ENCODE measurements at places on chromosomes 11 and 22.
A peak's percentile ranks its signal among the peaks of the same experiment; 100 is the strongest.

GRCh38 chr11:124937336-124937935 is 1.6 kb upstream of the HEPACAM start:
- DNase-seq: no peak

- DNase-seq: no peak
Observed at GRCh38 chr22:46801826-46802607, 39.6 kb downstream of the TBC1D22A start.

GRCh38 chr11:24819863-24820434 is 323.1 kb downstream of the LUZP2 start:
- DNase-seq: no peak

- DNase-seq: no peak
Observed at GRCh38 chr11:120612513-120613263, 101.1 kb downstream of the GRIK4 start.

DNA sequence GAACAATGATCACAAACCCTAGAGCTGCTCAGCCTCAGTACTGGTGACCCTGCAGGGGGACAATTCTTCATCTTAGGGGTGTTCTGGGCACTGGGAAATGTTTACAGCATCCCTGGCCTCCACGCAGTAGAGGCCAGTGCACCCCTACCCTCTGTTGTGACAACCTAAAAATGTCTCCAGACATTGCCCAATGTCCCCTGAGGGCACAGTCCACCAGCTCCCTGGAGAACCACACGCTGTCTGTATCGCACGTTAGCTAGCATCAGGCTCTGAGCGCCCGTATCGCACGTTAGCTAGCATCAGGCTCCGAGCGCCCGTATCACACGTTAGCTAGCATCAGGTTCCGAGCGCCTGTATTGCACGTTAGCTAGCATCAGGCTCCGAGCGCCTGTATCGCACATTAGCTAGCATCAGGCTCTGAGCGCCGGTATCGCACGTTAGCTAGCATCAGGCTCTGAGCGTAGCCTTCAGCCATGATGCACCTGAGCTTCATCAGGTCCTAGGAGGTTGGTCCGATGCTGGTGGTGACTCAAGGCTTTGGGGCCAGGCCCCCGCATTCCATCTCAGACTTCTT is 111.1 kb upstream of the ANO1 start:
- DNase-seq: no peak

- DNase-seq: no peak
Observed at GRCh38 chr11:889687-890475, 20.7 kb downstream of the CHID1 start.

DNA sequence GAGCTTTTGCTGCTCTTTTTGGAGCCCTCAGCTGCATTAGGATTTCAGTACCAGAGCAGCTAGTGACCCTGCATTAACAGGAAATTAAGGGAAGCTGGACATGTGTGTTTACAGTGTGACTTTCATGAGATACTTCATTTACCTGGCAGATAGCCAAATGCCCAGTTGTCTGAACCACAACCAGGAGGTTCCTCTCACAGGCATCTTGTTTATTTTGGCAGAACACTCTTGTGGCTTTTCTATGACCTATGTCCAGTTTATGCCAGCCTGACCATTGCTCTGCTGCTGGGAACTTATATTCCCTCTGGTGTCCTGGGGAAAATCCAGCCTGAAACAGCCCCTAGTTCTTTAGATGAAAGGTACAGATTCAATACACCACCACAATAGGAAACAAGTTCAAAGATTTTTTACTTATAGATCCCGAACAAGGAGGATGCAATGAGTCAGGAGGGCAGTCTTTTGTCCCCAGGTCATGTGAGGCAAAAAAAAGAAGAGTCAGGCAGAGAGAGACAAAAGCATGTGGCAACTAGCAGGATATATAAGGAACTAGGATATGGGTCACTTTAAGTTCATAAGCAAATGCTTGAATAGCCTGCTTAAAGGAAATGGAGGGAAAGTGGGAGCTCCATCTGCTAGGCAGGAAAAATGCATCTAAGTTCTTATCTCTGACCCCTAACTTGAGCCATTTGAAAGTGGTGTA is 379.3 kb downstream of the INSC start:
- no peak for DNase-seq

- DNase-seq: no peak
Observed at GRCh38 chr11:36750349-36750748, 152.3 kb upstream of the RAG2 start.

DNA sequence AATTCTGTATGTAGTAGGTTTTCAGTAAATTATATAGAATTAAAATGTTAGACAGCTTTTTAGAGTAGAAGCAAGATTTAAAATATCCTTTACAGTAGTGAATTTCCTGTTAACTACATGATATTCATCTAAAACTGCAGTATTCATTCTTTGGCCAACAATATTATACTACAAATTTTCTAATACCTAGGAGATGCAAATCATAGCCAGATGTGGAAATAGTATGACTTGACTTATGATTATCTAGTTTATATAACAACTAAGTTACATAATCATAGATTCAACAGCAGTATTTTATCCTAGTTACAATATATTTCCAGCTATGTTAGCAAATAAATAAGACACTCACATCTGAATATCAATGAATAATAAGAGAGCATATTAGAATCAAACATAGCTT is 163.2 kb downstream of the MSANTD4 start:
- no peak for DNase-seq

DNA sequence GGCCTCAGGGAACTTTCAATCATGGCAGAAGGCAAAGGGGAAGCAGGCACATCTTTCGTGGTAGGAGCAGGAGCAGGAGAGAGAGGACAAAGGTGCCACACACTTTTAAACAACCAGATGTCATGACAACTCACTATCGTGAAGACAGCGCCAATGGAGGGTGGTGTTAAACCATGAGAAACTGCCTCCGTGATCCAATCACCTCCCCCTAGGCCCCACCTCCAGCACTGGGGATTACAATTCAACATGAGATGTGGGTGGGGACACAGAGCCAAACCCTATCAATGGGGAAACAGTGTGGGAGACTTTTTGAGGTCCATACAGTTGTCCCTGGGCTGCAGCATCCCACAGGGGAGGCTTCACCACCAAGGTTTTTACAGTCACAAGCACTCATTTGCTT is 41.9 kb upstream of the CFAP300 start:
- no peak for DNase-seq

DNA sequence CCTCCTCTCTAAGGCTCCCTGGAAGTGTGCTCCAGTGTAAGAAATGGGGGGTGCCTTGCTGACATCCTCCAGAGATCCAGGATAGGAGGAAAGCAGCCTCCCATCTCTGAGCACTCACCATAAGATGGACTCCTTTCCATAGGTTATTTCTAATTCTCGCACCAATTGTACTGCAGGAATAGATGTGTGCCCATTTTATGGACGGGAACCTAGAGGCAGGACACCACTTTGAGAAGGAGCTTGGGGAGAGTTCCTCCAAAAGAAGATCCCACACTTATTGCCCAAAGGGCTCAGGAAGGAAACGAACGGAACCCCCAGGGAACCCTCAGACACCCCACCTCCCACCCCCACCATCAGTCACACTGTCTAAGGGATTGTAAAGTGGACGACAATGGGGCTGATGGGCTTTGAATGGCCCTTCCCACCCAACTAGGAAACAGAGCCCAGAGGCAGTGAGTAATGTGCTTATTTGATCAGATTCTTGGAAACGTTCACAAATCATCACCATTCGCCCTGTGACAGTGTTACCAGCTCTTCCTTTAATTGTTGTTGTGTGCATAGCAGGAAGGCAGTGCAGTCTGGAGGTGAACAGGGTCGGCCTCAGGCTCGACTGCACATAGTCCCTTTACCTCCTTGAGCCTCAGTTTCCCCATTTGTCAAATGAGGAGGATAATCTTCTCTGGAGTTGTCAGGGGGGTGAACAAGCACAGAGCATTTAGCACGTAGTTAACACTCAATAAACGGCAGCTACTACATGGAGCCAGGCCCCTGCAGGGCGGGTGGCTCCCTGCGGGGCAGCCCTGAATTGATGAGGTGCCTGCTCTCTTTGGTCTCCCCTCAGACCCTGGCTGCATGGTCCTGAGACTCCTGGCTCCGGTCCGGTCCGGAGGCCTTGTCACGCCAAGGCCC is 8.4 kb upstream of the MN1 start:
- no peak for DNase-seq

- DNase-seq: peak; percentile 20
Observed at GRCh38 chr11:9459667-9460321, 1.0 kb upstream of the ZNF143 start.

- DNase-seq: no peak
Observed at GRCh38 chr22:37218771-37219411, 6.6 kb upstream of the SSTR3 start.

GRCh38 chr22:19422440-19423301 is 8.9 kb downstream of the HIRA start:
- DNase-seq: no peak

DNA sequence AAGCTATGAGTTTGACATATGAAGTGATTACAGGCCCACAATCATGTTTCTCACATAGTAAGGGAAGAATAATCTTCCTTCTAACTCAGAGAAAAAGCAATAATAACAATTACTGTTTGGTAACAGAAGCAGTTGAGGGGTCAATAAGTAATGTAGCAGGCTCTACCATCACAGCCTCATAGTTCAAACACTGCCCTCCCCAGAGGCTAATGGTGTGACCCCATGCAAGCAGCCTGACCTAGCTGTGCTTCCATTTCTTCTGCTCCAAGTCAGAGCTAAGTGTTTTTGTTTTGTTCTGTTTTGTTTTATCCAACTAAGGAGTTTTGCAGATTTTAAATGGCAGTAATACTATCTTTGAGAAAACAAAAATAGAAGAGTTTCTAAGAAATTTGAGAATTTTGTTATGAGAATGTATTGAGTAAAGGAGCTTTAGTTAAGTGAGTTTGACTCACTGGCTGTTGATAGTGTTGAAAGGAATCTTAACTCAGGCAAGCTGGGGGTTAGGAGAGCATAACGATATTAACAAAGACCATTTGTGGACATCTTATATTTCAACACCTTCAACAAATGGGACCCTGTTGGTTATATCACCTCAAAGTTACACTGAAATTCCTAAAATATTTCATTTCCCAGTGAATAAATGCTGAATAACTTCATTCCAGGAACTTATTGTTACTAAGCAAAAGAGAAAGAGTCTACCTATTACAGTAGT is 48.5 kb downstream of the GUCY1A2 start:
- no peak for DNase-seq

- peak; percentile 87 for DNase-seq
Observed at GRCh38 chr11:10308201-10308954, 3.5 kb downstream of the ADM start.

GRCh38 chr11:112993808-112994207 is 32.6 kb downstream of the NCAM1 start:
- no peak for DNase-seq

DNA sequence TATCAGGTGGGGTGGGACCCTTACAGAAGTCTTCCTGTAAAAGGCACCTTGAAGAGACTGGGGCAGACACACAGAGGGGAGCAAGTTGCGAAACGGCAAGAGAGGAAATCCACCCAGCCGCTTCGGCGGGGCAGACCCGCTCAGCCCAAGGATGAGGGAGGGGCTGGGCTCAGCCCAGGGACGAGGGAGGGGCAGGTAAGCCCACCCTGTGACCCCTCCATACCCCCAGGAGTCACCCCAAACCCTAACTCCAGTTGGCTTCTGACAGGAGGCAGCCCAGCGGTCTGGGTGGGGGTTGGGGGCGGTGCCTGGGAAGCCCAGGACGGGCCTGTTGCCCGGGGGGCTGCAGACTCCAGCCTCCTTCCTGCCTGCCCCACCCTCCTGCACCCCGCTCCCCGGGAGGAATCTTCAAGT is 965 bp downstream of the OSBPL5 start:
- no peak for DNase-seq

DNA sequence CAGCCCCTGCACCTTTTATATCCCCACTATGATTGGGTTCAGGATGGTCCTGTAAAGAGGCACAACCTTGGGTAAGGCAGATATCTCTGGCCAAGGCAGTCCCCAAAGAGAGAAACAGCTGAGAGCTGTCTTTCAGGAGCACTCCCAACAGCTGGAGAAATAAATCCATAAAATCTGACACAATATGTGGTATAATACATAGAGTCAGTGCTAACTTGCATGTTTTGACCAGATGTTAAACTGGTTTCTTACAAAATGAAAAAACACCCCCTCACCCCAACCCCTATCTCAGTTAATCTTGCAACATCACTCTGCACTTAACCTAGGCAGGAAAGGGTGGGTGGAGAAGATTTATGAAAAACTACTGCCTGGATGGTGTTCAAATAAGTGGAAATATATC is 44.0 kb upstream of the C11orf87 start:
- DNase-seq: no peak

DNA sequence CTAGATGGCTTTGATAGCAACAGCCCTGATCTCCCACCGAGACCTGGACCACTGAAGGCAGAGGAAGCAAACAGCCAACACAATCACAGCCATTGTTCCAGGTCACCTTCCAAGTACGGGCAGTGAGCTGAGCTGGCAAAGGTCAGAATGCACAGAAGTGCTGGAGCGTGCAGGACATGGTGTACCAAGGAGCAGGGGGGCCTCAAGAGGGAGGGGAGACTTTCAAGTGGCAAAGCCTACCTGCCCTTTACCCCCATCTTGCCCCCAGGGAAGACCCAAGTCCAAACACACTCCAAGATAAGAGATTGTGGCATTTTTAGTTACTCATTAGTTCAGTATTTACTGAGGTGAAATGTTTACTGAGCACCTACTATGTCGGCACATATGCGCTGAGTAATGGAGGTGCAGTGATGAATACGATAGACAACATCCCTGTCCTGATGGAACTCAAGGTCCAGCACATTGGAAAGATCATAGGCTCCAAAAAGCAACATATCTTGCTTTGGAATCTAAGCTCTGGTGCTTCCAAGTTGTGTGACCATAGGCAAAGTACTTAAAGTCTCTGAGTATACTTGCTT is 26.0 kb upstream of the TTC12 start:
- no peak for DNase-seq

DNA sequence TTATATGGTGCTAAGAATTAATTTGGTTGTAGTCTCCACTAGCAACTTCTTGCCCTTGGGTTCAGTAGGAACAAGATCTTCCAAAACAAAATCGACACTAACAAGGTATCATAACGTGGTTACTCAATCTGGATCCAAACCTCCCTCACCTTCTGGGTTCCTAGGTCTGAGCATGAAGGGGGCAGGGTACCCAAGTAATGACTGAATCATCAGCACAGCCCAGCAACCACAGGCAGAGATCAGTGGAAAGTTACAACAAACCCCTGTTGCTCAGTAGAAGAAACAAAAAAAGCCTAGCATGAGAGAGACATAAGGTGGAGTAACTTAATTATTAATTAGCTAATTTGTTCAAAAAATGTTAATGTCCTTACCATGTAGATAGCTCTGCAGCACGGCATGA is 221.4 kb downstream of the BLID start:
- no peak for DNase-seq

DNA sequence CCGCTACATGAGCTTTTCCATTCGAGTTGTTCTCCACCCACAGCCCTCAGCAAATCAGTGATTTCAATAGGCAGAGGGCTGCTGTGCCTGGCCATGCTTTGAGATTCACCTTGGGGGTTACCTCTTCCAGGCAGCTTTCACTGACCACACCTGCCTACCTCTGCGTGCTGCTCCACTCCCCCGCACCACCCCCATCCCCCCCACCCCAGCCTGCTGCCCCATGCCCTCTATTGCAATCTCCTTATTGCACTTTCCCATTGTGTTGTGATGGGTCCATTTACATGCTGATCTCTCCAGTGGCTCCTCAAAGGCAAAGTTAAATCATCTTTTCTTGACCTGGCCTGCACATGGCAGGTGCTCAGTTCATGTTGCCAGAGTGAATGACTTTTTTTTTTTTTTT is 18.0 kb upstream of the POLA2 start:
- DNase-seq: no peak

GRCh38 chr11:30917859-30918478 is 331.8 kb upstream of the MPPED2 start:
- DNase-seq: peak; percentile 42
